ENCODE measurements at places on chromosomes 1 and 21.

GRCh38 chr1:179124873-179125272 lies 43.0 kb downstream of the TOR3A start:
- DNase-seq, result no peak

DNA sequence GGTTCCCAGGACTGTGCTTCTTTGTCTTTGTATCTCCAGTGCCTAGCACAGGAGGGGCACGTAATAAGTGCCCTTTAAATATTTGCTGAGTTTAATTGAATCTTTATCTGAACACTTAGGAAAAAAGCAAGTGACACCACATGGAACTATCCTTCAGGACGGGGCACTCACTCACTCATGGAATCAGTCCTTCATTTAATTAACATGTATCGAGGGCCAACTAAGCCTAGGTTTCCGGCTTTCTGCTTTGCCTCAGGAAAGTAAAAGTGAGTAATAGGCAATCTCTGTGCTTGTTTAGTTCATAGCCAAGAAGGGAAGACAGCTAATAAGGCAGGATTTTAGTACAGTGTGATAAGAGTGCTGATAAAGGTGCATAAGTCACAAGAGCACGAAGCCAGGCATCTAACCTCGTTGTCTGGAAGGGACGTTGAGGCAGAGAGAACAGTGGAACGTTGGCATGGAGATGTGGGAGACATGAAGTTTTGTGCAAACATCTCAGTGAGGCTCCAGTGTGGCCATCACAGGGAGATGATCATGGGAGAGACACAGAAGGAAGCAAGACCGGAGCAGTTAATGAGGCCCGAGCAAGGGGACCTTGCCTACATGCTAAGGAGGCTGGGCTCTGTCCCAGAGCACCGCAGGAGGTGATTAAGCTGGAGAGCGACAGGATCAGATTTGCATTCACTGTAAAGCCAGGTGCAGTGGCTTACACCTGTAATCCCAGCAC lies 54.1 kb upstream of the TRIM67 start:
- DNase-seq, result no peak

DNA sequence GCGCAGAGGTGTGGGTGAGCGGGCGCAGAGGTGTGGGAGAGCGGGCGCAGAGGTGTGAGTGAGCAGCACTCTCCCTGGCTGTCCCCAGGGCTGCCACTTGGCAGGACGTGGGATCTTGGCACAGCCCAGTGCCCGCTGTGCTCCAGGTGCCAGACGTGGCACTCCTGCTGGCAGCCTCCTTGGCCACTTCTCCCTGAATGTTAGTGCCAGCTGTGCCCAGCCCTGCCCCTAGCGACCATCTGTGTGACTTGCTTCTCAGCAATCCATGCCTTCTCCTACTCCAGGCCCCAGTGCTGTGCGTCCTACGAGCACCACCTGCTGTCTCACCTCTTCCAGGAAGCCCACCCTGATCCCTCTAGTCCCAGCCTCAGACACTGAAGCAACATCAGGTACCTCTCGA lies 30.5 kb downstream of the KRTAP10-1 start:
- DNase-seq, result no peak

DNA sequence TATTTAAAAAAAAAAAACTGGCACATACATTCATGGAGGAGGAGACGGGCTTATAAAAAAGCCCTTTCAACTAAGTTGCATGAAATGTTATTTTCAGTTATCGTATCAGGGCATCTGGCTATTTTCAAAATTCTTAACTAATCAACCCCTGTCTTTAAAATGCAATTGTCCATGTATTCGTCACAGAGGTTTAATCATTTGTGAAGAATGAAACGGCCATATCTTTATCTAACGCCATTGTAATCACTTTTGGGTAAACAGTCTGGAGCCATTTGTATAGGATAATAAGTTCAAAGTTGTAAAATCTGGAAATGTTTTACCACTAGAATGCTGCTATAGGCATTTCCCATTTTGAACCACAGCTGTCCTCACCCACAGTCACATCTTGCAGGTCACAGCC lies 30.4 kb downstream of the SLC30A10 start:
- no peak for DNase-seq

- DNase-seq, result no peak
Observed at GRCh38 chr1:51840182-51840581, 38.3 kb downstream of the NRDC start.

- DNase-seq, result no peak
Observed at GRCh38 chr1:157819896-157820295, at the start of gene FCRL1. TSS of gene FCRL1 (minus strand) at chr1:157820120. CDS start at chr1:157820037, 83 bp downstream.

DNA sequence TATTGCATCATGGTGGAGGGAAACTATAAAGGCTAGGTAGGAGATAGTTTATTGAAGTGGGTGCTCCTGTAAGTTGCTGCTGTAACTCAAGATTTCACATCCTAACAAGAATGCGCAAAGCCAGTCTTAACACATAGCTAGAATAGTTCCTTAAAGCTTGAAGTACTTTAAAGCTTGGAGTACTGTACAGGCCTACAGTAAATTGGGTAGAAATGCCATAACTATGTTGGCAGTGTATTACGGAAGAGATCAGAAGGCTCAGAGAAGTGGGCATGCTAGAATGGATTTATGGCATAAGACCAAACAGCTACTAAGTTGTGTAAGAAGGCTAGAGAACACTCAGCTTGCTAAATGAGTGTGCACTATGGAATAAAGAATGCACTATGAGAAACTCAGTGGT lies 44.5 kb downstream of the DMRTA2 start:
- no peak for DNase-seq

- DNase-seq, result peak; percentile 5
Observed at GRCh38 chr1:209435654-209436566, 147.6 kb upstream of the CAMK1G start.

DNA sequence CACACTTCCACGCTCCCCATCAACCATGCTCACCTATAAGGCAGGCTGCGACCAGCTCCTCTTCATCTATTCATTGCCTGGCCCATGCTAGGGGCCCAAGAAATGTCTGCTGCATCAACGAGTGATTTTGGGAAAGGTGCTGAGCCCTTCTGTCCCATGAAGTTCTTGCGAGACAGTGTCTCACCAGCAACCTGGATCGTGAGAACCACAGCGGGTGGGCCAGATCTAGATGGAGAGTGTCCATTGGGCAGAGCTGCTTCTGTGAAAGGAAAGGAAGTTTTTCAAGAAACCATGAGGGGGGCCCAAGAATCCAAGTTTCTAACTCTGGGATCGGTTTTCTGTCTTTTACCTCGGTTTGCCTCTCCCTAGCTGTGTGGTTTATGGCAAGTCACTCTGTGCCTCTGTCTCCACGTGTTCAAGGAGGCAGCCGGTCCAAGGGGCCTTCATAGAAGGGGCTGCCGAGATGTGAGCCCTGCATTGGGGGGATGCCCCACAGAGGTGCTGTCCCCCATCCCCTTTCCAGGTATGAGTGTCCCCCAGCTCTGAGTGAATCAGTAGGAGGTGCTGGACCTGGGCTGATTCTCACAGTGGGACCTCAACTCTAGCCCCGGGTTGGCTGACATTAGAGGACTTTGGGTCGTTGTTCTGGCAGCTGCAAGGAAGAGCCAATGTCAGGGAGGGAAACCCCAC lies 8.3 kb upstream of the PADI1 start:
- DNase-seq, result no peak

DNA sequence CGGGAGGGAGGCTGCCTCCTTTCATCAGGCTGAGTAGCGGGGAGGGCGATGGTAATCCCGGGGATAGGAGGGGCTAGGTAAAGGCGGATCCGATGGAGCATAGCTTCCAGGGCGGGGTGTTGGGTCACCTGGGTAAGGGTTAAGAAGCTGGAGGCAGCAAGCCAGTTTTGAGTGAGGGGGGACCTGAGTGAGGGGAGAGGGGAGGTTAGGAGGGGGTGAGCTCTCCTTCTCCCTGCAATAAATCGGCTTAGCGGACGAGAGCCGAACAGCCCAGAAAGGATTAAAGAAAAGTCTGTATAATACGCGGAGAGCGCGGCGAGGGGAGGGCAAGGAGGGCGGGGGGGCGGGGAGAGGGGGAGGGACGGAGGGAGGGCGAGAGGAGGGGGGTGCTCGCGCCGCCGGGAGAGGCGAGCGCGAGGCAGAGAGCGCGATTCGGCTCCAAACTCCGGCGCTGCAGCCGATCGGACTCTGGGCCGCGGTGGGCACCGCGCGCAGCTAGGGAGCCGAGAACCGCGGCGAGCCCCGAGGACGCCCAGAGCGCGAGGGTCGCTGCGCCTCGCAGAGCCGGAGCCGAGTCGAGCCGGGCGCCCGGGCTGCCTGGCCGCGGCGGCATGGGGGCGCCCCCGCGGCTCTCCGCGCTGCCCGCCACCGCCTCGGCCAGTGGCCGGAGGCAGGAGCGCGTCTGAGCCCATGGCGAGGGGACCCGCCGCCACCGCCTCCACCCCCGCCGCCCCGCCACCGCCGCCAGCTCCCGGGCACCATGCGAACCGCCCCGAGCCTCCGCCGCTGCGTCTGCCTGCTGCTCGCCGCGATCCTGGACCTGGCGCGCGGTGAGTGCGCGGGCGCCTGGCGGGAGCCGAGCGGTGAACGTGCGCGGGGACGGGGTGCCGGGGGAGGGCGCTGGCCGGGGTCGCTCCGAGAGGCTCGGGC lies at the start of gene IGSF21:
IGSF21 (plus strand) TSS at position 430 of the 930 bp plus-strand sequence; CDS start at position 761, 331 bp downstream.
- no peak for DNase-seq

DNA sequence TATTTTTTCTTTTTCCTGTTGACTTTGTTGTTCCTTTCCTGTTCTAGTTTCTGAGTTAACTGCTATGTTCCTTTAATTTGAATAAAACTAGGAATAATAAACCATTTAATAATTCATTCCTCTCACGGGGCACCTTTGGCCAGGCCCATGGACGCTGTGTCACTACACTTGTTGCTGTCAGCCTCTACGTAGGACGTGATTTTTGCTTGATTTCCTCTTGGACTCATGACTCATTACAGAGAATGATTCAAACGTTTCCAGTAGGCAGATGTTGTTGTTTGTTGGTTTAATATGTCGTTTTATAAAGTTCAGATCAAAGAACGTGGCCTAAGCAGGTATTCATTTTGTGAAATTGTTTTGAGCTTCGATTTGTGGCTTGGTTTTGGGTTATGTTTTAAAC lies 9.1 kb upstream of the SLC19A1 start:
- DNase-seq, result peak; percentile 70

GRCh38 chr1:246641394-246641793 lies 75.1 kb downstream of the CNST start:
- DNase-seq, result no peak

DNA sequence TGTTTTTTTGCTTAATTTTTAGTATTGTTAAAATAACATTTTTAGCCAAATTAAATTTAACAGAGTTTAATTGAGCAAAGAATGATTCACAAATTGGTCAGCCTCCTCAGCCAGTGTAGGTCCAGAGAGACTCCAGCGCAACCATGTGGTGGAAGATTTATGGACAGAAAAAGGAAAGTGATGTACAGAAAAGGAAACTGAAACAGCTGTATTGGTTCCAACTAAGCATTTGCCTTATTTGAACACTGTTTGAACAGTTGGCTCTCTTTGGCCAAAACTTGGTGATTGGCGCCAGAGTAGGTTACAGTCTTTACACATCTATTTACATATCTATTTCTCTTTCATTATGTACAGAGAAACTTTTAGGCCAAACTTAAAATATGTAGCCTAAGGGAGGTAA lies 19.4 kb downstream of the RPS6KC1 start:
- peak; percentile 20 for DNase-seq

DNA sequence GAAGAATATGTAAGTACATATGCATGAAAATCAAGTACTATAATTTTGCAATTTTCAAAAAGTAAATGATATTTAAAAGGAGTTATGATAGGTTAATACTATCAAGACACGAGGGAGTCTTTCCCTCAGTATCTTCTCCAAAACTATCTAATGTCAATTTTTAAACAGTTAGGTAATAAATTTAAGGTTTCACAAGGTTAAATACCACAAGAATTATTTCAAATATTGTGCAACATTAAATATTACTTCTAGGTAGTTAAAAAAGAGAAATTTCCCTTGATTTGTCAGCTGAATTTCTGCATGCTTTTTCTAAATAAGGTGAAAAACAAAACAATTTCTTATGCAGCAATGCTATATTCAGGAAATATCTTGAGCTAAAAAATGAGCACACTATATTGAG lies 3.5 kb downstream of the CFHR5 start:
- DNase-seq, result no peak

GRCh38 chr1:208088319-208088718 lies 155.9 kb downstream of the PLXNA2 start:
- no peak for DNase-seq

GRCh38 chr1:30191154-30191702 lies 532.2 kb downstream of the MATN1 start:
- DNase-seq, result peak; percentile 78

DNA sequence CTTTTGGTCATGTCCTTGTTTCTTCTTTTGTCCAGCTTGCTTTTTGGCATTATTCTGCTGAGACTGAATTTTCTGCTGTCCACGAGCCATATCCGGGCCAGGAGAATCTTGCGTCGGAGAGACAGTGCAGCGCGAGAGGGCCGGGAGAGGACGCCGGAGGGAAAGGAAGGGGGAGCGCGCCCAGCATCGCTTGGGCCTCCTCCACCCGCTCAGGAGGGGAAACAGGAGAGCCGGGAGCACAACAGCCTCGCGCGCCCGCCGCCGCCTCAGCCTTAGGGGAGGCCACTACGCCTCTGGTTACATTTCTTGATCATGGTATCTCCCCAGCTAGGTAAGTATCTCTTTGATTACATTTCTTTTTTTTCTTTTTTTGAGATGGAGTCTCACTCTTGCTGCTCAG lies 7.4 kb upstream of the DEGS1 start:
- peak; percentile 44 for DNase-seq

- DNase-seq, result no peak
Observed at GRCh38 chr21:36839123-36839522, 127.3 kb downstream of the HLCS start.

GRCh38 chr1:6016191-6016865 lies 24.1 kb upstream of the NPHP4 start:
- DNase-seq, result no peak

GRCh38 chr1:154014154-154014907 lies 23.8 kb downstream of the RPS27 start:
- DNase-seq, result no peak

GRCh38 chr1:155971910-155972809 lies 6.2 kb downstream of the ARHGEF2 start:
- no peak for DNase-seq

GRCh38 chr1:40704817-40705733 lies 13.6 kb downstream of the NFYC start:
- DNase-seq, result no peak

GRCh38 chr21:44377922-44378645 lies 24.7 kb downstream of the TRPM2 start:
- no peak for DNase-seq

GRCh38 chr1:55304229-55304740 lies 89.1 kb upstream of the USP24 start:
- DNase-seq, result no peak

GRCh38 chr1:119549719-119550132 lies 42.7 kb downstream of the HSD3B1 start:
- DNase-seq, result peak; percentile 25

- no peak for DNase-seq
Observed at GRCh38 chr21:23900727-23901126, 1706.6 kb downstream of the MRPL39 start.

Measured in CD4-positive, alpha-beta T cell treated with Interleukin-15 for 4 hours (primary cell).